Small intestine (tissue), 16 donors: ENCODE measurements at places on chromosomes 13 and 19.

- no peak for DNase-seq
Observed at GRCh38 chr13:45328661-45329111, 12.3 kb downstream of the TPT1 start.

DNA sequence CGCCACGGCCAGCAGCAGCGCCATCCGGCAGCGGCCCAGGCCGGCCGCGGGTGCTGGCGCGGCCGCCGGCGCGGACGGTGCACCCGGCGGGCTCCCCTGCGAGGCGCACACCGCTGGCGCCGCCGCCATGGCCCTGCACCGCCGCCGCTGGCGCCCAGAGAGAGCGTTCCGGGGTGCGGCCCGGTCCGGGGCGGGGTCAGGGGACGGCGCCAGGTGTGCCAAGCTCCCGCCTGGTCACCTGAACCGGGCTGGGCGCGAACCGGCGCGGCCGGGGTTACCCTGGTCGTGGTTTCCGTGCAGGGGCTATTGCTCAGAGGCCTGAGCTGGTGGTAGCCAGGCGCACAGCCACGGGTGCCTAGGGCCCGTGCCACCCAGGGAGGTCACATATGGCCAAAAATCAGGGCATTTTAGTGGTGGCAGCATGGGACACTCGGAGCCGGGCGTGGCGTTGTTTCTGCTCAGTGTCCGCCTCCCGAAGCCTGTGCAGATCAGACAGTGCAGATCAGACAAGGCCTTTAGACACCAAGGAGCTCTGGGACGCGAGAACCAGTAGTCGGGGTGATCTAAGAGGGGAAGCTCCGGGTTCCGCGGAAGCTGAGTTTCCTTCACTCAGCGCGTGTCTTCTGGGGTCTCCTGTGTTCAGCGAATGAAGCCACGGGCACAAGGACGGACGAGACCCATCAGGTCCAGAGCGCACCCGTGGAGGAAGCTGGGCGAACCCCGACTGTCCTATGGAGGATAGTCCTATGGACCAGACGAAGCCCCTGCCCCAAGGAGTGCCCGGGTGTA is at the start of gene TMEM238:
TSS of gene TMEM238 (minus strand) at position 162 of the 789 bp plus-strand sequence. CDS start at position 129, 33 bp downstream.
- peak; percentile 77 for DNase-seq

DNA sequence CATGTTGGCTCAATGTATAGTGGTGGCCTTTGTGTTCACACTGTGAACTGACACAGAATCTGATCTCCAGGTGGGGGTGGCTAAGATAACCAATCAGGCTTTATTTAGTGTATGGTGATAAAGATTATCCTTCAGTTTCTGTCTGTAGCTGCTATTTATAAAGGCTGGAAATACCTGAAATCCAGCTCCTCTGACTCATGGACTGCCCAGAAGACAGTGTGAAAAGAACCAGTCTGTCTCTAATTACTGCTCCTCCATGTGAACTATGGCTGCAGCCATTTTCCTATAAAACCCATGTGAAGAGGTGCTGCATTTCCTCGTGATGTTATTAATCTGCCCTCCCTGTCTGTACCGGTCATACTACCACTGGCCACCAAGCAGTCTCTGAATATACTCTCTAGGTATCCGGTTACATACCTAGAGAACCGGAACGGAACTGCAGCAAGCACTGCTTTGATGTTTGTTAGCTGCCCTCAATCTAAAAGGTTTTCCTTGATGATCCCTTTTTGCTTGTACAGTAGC is 238.0 kb downstream of the LHFPL6 start:
- DNase-seq: no peak

DNA sequence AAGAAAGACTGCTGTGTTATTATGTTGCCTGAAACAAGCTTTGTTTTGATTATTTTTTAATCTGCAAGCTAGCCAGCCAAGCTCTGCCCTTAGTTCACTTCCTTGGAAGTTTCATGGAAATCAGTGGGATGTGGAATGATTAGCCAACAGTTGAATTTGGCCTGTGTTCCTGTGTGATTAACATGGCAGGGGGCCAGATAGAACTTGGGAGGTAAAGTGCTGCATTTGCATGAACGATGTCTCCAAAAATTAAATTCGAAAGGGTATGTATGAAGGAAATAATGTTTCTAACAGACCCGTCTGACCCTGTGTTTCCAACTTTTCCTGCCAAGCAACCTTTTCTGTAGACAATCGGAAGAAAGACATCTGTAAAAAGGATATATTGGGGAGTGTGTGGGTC is 32.2 kb downstream of the UFM1 start:
- no peak for DNase-seq

GRCh38 chr13:74773248-74773647 is 639.0 kb upstream of the KLF12 start:
- DNase-seq: no peak

- no peak for DNase-seq
Observed at GRCh38 chr19:49682274-49682673, 5.2 kb downstream of the PRMT1 start.

DNA sequence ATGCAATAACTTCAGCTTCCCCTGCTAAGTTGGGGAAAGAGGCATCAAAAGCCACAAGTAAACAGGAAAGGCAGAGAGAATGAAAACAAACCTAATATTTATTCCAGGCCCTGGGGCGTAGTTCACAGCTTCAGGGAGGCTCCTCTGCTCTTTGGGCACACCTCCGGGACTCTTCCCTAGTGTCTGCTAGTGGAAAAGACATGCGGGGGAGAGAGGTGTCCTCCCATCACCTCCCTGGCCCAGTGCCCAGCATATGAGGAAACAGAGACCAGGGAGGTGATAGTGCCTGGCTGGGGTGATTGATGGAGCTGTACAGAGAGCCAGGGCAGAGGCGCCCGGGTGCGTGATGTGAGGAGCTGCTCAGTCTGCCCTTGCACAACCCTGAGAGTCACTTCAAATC is 71.0 kb downstream of the RASL11A start:
- no peak for DNase-seq

DNA sequence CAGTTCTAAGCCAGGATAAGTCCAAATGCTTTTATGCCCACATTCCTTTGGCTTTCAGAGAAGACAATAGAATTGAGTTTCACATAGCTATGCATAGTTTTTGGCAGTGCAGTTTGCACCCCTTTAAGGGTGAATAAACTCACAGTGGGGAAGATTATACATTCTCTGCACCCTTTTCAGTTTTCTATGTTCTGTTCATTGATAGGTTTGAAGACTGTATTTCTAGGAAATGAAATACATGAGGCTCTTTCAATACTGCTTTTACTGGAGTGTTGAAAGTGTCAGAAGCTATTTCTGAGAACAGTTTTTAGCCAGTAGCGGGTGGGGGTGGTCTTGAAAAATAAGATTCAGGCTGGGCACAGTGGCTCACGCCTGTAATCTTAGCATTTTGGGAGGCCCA is 46.2 kb downstream of the IPO5 start:
- no peak for DNase-seq

- no peak for DNase-seq
Observed at GRCh38 chr19:34118879-34119748, 53.2 kb upstream of the LSM14A start.

DNA sequence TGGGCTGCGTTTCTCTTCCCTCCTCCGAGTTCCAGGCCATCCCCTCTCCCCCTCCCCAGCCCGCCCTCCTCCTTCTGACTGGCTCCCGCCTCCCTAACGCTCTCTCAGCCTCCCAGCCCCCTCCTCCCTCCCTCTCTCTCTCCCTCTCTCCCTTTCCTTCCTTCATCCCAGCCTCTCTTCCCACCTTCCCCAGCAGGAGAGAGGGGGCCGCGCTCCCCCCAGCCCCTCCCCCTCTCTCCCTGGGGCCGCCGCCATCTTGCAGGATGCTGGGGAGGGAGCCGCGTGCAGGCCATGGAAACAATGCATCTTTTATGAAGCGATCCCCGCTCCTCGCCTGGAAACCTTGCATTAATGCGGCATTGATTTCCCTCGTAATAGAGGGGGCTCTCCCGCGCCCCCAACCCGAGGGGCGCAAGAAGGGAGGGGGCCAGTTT is 42.6 kb upstream of the ADGRL1 start:
- DNase-seq: peak; percentile 11

- DNase-seq: no peak
Observed at GRCh38 chr13:60094385-60095088, 69.2 kb downstream of the DIAPH3 start.

- no peak for DNase-seq
Observed at GRCh38 chr19:2922987-2923386, 21.8 kb downstream of the ZNF77 start.

GRCh38 chr13:91017669-91018053 is 329.8 kb upstream of the MIR17HG start:
- DNase-seq: no peak

DNA sequence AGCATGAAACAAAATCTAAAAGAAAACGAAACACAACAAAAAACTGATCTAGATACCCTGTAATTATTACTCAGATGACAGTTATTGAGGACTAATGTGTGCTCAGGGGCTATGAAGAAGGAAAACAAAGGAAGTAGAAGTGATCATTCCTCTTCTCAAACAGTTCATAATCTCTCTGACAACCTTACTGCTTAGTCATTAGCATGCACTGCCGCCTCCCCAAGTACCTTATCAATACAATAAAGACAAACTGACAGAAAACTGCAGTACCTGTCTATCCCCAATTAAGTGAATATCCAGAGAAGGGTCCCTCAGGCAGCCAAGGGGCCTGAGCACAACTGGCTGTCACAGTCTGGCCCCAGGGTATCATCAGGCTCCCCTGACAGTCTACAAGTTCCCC is 22.0 kb upstream of the POU4F1 start:
- no peak for DNase-seq

DNA sequence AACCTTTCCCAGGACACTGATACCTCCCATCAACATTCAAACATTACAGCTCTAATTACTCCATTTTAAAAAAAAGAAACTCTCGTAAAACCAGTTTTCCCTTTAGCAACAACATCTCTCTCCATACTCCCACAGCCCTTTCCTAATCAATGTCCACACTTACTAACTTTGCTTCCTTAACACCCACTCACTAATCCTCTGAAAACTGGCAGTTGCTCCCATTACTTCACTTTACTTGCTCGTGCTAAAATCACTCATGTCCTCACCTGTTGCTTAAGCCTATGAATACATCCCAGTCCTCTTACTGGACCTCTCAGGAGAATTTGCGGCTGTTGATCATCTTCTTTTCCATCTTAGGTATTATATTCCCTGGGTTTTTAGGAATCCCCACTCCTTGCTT is 44.8 kb downstream of the RBM26 start:
- DNase-seq: no peak

- DNase-seq: no peak
Observed at GRCh38 chr13:95411428-95412040, 110.3 kb upstream of the ABCC4 start.

- DNase-seq: peak; percentile 89
Observed at GRCh38 chr13:28161370-28161769, 23.0 kb downstream of the PAN3 start.

- peak; percentile 18 for DNase-seq
Observed at GRCh38 chr19:54674021-54674617, 11.3 kb downstream of the LILRB4 start.

DNA sequence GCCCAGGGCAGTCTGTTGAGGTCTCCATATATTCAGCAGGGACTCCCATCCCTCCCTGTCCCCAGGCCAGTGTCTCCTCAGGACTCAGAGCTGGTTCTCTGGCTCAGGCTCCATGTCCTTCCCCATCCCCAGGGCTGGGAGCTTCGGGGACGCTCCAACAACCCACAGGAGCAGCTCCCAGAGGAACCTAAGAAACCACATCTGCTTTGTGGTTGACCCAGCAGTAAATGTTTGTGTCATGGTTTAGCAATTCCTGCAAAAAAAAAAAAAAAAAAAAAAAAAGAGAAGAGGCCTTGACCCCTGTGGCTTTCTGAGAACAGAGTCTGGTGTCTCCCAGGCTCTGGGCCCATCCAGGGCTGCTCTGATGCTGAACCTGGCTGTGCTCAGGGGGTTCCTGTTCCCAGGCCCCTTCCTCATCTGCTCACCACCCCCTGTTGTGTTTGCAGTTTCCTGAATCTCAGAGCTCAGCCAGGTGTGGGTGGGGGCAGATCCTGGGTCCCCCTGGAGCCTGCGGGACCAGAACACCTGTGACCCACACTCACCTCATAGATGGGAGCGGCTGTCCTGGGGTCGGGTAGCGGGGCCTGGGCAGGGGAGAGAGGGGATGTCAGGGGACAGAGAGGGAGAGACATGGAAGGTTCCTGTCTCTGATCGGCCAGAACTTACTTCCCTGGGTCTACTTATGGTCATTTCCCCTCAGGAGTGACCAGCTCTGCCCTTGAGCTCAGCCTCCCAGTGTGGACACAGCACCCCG is 25.2 kb upstream of the CEACAM1 start:
- DNase-seq: no peak

DNA sequence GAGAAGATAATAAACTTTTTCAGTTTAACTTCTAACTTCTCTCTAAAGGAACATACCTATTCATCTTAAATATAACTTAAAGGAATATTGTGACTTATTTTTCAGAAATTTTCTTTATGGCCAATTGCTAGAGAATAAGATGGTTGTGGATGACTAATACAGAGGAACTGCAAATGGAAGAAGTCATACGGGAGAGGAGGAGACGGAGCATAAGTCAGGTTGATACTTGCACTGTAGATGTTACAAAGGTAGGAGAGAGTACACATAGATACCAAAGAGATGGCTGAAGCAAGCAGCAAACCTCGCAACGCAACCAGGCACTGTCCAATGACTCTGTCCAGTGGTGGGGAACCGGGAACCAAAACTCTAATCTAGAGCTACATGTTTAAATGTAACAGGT is 963.4 kb downstream of the PCDH9 start:
- no peak for DNase-seq

DNA sequence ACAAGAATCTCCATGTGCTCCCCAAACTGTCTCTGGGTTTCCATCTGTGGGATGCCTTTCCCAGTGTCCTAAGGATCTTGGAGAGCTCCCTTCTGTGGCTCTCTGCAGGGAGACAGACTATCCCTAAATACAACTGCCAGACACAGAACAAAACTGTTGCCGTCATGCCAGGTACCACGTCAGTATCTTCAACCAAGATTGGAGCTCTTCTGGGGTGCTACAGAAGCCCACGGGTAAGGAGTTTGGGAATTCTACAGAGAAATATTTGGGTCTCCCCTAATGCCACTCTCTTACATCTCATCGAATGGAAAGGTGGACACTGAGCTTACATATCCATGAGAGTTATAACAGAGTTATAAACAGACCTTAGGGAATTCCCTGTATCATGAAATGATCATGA is 4.9 kb upstream of the MBD3L3 start:
- DNase-seq: no peak

- no peak for DNase-seq
Observed at GRCh38 chr19:16252459-16253205, 54.9 kb downstream of the AP1M1 start.

DNA sequence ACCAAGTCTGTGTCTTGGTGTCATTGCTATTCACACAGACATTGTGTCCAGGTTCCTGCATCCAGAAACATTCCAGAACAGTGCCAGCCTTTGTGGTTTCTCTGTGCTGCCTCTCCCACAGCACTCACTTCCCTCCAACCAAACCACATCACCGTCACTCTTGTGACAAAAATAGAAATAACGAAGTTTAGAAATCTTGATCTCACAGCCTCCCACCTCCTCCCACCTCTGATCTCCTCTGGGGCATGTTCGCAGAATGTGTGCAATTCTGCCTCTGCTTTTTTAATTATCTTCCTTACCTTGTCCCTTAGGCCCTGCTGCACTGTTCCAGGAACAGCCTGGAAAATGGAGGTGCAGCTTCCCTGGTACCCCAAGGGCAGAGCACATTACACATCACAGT is 8.7 kb upstream of the SERPINE3 start:
- DNase-seq: no peak

GRCh38 chr13:111875915-111876314 is 191.0 kb upstream of the SOX1 start:
- no peak for DNase-seq
